ENCODE measurements at places on chromosomes 12 and 14.

DNA sequence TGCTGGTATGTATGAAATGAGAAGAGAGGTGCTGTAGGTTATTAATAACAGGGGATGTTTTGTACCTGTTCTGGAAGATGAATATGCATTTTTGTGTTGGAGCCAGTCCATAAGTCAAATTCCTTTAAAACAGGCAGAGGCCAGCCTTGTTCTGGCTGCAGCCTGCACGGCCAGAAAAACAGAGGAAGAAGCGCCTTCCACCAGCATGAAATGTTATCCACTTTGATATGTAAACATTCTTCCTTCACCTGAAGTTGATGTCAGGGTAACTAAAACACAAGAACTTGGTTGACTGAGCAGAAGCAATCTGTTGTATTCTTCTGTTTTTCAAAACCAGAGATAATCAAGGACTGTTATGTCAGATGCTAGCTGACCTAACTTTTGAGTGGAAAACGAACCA, 237.9 kb upstream of the PLEKHG7 start:
- no peak for DNase-seq

DNA sequence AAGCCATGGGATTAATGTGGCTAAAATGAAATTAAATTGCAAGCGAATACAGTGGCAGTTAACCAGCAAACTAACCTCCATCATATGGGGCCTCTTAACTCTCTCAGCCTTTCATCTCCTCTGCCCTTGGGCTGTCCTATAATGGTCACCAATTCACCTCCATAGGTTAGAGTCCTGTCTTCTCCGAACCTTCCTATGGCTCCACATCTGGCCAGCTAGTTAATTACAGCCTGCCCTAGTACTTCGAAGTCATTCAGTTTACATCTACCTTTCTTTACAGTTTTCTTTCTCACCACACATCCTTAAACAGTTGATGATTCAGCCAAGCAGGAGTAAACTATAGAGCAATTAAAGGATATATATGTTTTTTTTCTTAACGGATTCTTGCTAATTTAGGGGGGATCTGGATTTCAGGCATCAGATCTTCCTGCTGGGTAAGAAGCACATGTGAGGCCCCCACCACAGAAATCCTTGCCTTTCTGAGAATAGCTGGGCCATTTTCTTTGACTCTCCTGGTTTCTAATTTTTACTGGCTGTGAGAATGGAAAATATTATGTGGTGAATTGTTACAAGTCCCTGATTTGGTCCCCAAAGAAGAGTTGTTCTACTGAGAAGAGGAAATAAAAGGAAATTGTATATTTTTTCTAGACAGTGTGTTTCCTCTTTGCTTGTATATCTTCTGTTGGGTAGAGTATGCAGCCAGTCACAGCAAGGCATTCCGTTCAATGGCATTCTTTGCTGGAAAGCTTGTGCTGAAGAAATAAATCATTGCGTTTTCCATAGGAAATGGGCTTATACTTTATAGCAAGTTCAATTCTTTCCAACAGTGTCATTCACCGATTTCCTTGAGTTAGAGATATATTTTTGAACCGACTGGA, 16.7 kb downstream of the HMGA2 start:
- no peak for DNase-seq

DNA sequence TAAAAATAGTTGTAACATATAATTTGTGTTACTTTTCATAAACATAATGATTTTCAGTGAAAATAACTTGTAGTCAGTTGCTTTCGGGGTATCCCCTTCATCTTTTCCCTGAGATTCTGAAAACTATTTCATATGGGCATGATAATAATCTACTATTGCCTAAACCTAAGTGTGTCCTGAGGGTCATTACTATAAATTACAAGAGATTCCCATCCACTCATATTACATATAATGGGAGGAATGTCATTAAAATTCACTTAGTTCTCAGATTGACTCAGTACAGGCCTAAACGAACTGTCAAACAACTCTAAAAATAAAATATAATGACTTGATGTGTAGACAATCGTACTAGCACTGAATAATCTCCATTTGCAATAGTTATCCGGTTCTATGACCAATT, 72.7 kb downstream of the PTPRR start:
- DNase-seq: no peak

DNA sequence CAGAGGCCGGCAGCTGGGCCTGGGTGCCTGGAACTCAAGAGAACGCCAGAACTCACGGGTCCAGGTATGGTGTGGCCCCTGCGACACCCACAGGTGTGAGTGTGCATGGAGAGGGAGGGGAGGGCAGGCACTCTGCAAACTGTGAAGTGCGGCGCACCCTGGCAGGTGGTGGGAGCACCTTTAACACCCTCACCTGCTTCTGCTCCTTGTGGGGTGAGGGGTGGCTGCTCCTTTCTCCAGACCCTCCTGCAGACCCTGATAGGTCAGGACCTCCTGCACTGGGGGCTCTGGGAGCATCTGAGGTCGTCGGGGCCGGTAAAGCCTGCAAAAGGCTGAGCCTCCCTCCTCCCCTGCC, 324.7 kb upstream of the SFSWAP start:
- no peak for DNase-seq

DNA sequence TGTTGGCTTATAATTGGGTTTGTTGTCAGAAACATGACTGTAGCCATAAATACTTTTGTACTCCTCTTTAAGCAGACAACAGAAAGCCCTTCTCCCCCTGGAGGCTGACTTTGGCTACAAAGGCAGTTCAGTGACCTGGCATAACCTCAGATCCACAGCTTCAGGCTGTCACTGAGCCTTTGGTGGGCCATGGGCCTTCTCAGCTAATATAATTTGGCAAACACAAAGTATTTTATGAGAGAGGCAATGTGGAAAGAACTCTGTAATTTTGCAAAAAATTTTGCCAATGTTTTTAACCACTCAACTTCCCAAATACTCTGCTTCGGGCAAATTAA, 15.5 kb upstream of the MGP start:
- no peak for DNase-seq

GRCh38 chr12:130708648-130709047, 7.5 kb downstream of the RIMBP2 start:
- no peak for DNase-seq

Data from T1000 (cell line).